ENCODE measurements at places on chromosomes 11 and 22.

GRCh38 chr11:66956689-66957290 lies 1.4 kb downstream of the PC start:
- DNase-seq, result peak; percentile 79

GRCh38 chr22:44184006-44184405 lies 3.3 kb downstream of the PARVG start:
- no peak for DNase-seq

GRCh38 chr11:27394781-27395228 lies 31.8 kb upstream of the CCDC34 start:
- peak; percentile 35 for DNase-seq

GRCh38 chr11:33214767-33215166 lies 42.4 kb upstream of the HIPK3 start:
- no peak for DNase-seq

DNA sequence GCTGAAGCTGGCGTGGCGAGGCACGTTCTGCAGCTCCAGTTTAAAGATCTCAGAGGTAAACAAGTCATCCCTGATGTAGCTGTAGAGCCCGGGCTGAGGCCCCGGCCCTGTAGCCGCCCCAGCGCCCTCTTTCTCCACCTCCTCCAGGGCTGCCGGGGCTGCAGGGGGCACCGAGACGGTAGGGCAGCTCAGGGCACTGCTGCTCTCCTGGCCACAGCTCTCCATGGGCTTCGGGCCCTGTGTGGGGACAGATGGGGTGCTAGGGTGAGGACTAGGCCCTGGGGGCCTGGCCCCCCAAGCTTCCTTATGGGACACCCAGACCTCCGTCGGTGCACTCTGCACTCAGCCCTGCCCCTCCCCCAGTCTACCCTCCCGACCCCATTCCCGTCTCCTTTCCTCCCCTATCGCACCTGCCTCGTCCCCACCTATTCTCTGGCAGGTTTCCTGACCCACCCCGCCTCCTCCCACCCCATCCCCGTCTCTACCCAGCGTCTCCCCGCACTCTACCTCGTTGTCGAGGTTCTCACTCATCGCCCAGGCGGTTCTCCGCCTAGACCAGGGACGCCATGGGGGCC lies 559 bp downstream of the RANBP1 start:
- DNase-seq, result no peak

DNA sequence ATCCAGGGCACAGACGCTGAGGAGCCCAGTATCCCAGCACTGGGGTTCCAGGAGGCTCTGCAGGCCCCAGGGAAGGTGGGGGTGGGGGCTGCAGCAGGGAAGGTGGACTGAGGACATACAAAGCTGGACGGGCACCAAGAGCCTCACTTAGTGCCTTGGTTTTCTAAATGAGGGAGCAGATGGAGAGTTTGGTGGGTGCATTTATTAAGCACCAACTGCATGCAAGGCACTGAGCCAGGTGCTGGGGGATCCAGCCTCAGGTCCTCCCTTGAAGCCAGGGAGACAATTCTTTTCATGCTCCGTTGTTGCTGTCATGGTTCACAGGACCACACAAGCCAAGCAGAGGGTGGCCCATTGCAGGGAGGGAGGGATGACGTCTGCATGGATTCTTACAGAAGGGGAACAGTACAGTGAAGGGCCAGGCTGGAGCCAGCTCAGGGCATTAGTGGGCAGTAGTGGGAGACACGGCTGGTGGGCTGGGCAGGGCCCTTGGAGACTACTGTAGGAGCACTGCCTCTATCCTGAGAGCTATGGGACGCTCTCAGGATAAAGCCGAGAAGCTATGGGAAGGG lies 65.0 kb downstream of the MACROD1 start:
- DNase-seq, result peak; percentile 15

GRCh38 chr22:35894464-35894878 lies 134.2 kb downstream of the RBFOX2 start:
- no peak for DNase-seq

GRCh38 chr11:113730887-113731726 lies 25.0 kb upstream of the TMPRSS5 start:
- DNase-seq, result peak; percentile 63

- DNase-seq, result no peak
Observed at GRCh38 chr22:23364389-23364788, 184.1 kb downstream of the BCR start.

GRCh38 chr11:131240421-131240820 lies 130.0 kb upstream of the NTM start:
- DNase-seq, result no peak

DNA sequence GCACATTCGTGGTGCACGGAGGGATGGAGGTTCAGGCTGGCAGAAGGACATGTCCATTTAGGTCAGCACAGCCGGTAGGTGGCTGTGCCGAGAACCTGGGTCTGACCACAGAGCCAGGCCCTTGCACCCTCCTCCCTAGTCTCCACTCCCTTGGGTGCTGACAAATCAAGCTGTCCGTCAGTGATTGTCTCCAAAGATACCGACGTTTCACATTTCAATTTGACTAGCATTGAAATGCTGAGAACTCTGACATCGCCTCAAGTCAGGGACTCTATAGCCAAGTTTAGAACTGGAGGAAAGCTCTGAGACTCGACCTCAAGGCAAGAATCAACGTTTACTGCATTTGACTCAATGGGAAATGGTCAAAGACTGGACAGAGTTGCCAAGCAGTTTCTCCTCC lies 1321.1 kb downstream of the TBC1D22A start:
- no peak for DNase-seq

- no peak for DNase-seq
Observed at GRCh38 chr11:116053548-116053919, 549.3 kb upstream of the CADM1 start.

DNA sequence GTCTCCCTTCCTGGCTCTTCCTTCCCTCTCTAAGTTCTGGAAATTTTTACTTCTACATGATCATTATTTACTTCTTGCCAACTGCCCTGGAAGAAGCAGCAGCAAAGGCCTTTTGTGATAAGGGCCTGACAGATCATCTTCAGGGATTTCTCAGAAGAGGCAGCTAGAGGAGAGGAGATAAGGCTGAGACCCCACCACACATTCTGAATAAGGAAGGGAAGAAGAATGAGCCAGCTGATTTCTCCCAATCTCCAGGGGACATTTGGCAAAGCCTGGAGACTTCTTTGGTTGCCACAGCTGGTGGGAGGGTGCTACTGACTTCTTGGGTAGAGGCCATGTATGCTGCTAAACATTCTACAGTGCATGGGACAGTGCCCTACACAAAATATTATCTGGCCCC lies 122.4 kb upstream of the OR9Q1 start:
- no peak for DNase-seq

DNA sequence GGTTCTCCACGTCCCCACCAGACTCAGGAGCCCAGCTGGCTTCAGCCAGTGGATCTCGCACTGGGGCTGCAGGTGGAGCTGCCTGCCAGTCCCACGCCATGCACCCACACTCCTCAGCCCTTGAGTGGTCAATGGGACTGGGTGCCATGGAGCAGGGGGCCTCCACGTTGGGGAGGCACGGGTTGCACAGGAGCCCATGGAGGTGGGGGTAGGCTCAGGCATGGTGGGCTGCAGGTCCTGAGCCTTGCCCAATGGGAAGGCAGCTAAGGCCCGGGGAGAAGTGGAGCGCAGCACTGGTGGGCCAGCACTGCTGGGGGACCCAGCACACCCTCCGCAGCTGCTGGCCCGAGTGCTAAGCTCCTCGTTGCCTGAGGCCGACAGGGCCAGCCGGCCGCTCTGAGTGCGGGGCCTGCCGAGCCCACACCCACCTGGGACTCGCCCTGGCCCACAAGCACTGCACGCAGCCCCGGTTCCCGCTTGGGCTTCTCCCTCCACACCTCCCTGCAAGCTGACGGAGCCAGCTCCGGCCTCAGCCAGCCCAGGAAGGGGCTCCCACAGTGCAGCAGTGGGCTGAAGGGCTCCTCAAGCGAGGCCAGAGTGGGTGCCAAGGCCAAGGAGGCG lies 258.5 kb upstream of the PDGFD start:
- no peak for DNase-seq

DNA sequence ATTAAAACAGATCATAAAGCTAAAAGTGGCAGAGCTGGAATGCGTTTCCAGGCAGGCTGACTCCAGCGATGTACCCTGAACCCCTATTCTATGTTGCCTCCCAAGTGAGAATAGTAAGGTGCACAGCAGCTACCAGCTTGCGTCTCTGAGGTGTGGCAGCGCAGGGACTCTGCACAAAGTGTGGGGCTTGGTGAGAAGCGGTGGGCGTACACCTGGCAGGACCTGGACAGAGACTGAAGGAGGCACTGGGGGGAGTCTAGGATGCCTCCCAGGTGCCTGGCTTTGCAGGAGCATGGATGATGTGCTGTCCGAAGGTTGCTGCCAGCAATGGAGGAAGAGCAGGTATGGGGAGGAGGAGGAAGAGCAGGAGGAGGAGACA lies 42.9 kb downstream of the AMPD3 start:
- DNase-seq, result no peak

DNA sequence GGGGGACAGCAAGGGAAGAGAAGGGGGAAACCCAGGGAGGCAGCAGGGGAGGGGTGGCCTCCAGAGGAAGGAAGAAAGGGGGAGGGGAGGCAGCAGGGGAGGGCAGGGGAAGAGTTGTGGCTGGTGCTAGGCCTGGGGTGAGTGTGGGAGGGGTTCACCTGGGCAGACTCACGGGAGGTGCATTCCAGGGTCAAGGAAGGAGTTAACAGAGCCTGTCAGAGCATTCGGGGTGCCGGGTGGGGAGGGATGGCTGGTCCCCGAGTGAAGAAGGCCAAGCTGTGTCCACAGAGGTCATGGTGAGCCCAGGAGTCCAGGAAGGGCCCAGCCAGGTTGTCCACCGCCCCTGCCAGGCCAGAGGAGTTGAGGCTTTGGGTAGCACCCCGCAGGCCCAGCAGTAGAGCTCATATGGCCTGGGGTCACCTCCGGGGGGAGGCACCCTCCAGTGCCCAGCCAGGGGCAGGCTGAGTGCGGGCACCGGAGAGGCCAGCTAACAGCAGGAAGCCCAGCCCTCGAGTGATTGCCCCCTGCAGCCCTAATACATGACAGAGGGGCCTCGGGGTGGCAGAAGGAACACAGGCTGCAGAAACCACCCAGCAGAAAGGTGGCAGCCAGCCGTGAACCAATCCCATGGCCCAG lies 31.1 kb upstream of the PPARA start:
- peak; percentile 43 for DNase-seq

DNA sequence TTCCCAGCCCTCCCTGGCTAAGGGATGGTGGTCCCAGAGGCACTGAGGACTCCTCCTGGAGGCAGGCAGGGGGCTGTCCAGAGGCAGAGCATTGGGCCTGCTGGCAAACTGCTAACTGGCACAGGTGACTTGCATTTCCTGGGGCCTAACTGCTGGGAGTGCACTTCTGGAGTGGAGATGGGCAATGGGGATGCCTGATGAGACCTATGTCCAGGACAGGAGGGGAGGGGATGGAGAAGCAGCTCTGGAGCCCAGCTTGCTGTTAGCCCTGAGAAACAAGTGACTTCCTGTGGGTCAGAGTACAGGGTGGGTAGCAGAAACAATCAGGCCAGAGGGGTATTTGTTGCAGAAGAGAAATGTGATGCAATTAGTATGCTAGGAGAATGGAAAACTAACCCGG lies 253.2 kb downstream of the ST3GAL4 start:
- DNase-seq, result no peak

DNA sequence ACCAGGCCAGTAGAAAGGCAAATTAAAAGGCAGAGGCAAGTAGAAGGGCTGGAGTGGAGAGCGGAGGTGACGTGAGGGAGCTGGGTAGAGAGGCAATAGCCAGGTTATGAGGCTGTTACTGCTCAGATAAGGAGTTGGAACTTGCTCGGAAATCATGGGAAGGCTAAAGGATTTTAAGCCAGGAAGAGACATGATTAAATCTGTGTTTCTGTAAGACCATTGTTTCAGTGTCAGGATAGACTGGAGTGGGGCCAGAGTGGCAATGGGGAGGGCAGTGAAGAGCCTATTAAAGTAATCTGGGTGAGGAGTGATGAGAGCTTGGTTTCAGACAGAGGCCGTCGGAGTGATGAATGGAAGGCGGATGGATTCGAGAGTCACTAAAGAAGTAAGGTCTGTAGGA lies 39.0 kb downstream of the GRAMD1B start:
- DNase-seq, result no peak

GRCh38 chr11:10526974-10527918 lies 13.7 kb downstream of the RNF141 start:
- DNase-seq, result peak; percentile 48

DNA sequence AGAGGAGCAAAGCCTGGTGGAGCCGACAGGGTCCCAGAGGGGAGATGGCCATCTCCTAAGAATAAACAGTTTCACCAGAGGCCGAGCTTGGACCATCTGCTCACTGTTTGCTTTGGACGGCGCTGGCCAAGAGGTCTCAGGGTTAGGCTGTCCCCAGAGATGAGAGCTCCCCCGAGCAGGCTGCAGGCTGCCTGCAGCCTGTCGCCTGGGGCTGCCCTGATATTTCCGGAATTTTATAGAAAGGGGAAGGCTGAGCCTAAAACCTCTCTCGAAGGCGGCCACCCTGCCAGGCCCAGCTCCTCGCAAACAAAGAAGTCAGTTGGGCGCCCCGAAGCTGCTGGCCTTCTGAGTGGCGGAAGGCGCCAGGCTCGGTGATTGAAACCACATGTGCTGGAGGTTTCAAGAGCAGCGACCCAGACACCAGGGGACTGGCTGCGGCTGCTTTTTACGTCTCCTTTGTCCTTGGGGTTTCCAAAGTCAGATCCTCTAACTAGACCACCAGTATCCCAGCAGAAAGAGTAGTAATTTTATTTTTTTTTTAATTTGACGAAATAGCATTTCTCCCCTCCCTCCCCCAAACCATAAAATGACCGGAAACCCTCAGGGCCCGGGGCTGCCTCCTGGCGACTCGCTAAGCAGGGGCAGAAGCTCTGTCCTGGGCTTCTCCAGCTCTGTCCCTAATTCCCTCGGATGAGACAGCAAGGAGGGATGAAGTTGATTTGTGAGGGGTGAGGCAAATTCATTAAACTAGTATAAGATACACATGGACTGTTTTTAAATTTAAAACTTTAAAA lies 57.4 kb downstream of the CLMP start:
- peak; percentile 97 for DNase-seq

- peak; percentile 60 for DNase-seq
Observed at GRCh38 chr11:92211576-92212167, 12.9 kb upstream of the FAT3 start.

DNA sequence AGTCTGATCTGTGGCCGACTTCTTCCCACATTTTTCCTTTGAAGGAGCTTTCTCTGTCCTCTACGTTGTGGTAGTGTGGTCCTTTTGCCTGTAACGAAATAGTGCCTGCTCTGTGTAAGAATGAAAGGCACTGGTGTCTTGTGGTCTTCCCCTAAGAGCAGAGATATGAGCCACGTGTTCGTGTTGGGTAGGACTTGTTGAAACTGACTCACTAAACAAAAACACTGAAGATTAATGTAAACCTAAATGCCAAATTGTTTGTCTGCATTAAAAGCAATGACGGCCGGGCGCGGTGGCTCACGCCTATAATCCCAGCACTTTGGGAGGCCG lies 10.1 kb upstream of the RPS3 start:
- DNase-seq, result no peak

GRCh38 chr22:44337678-44338004 lies 24.9 kb upstream of the SHISAL1 start:
- peak; percentile 74 for DNase-seq
